Activated T-helper 1 cell treated with Interleukin-2 at 50 U/mL for 16 hours (primary cell): ENCODE measurements at places on chromosomes 3 and 15.

GRCh38 chr15:61530769-61531168, 301.7 kb upstream of the RORA start:
- DNase-seq: no peak

- DNase-seq: no peak
These were observed 229.9 kb downstream of the SV2B start for GRCh38 chr15:91329914-91330313.

GRCh38 chr3:179713643-179714090, 60.8 kb downstream of the USP13 start:
- no peak for DNase-seq

DNA sequence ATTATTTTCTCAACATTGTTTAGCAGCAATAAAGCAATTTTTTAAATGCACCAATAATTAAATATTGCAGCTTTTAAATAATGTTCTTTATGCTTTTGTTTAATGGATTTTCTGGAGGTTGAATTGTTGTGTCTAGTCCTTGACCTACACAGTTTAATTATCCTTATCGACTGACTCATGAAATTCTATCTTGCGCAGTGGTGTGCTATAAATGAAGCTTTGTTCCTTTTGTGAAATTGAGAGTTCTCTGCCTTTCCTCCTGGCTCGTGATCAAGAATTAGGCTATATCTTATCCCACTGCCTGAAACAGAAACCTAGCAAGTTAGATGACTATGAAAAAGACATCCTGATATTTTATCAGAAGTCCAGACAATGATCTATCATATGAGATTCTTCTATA, 37.0 kb upstream of the PIK3R4 start:
- DNase-seq: no peak

- no peak for DNase-seq
These were observed 30.5 kb downstream of the GRK7 start for GRCh38 chr3:141793476-141794260.

DNA sequence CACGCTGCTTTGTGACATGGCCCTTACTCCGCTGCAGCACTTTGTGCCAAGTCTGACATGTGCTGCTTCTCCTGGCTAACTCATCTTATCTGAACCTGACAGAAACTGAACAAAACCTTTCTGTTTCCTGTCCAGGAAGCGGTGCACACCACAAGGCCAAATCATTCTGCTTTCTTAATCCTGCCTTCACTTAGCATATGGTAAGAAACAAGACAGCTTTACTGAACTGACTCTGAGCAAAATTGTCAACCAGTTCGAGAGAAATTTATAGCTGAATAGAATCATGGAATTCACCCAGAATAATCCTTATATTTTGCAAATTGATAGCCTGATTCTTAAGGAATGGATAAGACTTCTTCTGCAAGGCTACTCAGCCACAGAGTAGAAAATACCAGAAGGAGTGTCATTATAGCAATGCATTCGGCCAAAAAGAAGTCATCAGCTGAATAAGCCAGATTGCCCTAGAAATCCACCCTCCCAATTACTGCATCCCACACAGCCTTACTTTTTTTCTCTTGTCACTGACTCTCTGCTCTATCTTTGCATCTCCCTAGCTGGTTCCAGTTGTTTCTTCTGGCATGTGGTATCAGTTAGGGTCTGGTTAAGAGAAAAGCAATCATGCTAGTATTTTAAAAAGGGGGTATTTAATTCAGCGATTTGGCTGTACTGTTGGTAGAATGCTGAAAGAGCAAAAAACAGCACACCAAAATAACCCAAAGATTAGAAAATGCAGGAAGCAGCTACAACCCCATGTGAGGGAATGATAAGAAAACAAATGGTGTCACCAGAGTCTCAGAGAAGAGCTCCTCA, 41.6 kb upstream of the STRIT1 start:
- no peak for DNase-seq

- no peak for DNase-seq
These were observed 5.0 kb downstream of the BCL2A1 start for GRCh38 chr15:79965846-79966630.

DNA sequence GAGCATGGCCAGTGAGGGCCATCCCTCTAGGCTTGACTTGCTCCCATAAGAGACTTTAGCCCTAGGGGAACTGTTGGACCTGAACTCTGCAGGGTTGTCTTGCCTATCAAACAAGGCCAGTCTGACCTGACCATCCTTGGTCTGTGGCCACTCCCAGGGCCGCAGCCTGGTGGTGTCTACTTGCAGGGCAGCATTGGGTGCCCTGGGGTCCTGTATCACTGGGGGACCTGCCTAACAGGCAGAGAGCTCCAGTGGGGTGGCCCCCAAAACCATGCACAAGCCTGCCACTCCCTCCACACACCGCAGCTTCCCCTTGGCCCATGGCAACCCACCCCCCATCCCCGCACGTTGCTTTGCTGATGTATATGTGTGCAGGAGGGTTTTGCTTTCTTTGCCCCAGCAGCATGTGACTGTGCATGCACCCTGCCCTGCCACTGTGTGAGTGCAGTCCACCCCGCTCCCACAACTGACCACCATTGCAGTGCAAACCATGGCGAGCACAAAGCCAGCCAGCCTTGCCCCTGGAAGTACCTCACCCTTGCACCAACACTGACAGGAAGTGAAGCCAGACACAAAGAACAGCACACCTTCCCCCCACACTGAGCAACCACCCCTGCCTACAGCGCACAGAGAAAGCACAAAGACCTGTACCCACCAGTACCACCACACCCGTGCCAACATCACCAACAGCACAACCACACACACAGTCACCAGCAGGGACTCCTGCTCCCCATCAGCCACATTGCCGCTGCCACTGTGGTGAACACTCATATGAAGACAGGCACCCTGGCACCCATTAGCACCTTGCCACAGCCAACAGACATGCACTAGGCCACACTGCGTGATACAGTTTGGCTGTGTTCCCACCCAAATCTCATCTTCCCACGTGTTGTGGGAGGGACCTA, 88.8 kb downstream of the SENP7 start:
- no peak for DNase-seq
